Frontal cortex (tissue), 4 donors: ENCODE measurements at places on chromosomes 12 and 14. TPM values are rescaled to one million over a fixed set of nuclear protein-coding genes. Genes with fewer than 3 reads are reported as not detected.

RPS26 gene
- 15.5 TPM for total RNA-seq

CIPC gene
- total RNA-seq: 44.8 TPM

TAS2R9 gene
- 0.41 TPM for total RNA-seq

DNA sequence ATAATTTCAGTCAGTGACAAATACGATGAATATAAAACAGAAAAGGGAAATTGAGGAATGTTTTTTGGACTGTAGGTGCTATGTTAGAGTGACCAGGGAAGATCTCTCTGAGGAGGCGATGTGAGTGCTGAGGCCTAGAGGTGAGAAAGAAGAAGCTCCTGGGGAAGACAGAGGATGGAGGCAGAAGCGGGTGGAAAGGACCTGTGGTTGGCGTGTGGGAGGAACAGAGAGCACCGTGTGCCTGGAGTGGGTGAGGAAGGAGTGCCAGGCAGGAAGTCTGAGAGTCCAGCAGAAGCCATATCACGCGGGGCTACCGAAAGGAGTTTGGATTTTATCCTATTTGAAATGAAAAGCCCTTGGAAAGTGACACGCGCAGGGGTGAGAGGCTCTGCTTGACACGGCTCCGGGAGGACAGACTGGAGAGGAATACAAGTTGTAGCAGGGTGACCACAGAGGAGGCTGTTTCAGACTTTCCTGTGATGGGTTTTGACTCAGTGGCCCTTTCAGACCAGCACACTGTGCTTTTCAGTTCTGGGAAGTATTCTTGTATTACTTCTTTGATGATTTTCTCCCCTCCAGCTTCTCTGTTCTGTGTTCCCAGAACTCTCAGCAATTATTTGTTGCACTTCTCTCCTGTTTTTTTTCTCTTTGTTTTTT lies 96.9 kb downstream of the VRK1 start:
- no peak for DNase-seq

DNA sequence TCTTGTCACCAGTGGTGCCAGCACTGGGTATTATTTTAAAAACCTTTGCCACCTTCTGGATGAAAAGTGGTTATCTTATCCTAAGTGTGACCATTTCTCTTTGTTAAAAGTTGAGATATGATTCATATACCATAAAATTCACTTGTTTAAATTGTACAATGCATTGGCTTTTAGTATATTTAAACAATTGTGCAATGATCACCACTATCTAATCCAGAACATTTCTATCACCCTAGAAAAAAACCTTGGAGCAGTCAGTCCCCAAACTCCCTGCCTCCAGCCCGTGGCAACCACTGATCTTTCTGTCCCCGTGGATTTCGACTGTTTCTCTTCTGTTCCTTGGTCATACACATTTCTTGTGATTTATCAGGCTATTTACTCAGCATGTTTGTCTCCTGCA lies 28.3 kb downstream of the SH2B3 start:
- DNase-seq: no peak

GRCh38 chr12:18653465-18653864 lies 84.3 kb downstream of the PLCZ1 start:
- no peak for DNase-seq
